ENCODE measurements at places on chromosomes 16 and 17.

GRCh38 chr17:15900871-15901270 is 44.1 kb upstream of the ADORA2B start:
- DNase-seq: no peak

DNA sequence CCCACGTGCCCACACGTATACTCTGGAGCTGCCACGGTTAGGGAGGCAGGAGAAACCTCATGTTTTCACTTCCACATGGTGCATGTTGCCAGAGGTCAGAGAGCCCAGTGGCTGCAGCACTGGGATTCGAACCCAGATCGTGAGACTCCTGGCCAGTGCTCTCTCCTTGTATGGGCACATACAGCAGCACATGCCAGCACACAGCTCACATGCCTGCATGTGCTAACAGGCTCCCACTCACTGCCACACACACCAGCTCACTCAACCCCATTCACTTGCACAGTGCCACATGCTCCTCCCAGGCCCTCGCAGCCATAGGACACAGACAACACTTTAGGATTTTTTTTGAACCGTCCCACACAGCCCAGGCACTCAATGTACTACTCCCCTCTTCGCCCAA is 49.5 kb upstream of the MRPS23 start:
- DNase-seq: no peak

GRCh38 chr17:16478649-16479048 is 13.3 kb downstream of the LRRC75A start:
- DNase-seq: no peak

DNA sequence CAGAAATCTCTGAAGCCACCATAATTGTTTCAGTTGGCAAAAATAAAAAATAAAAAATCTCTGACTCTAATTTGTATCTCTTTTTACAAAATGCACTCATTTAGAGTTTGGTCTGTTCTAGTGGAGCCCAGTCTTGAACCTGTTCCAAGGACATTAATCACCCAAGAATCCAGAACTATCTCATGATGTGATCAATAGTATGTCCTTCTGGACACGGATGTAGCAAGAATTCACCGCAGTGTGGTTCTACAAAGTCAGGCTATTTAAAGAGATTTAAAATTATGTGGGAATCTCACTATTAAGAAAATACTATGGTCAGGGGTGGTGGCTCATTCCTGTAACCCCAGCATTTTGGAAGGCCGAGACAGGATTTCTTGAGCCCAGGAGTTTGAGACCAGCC is 21.8 kb upstream of the ANKFN1 start:
- DNase-seq: no peak

- no peak for DNase-seq
Observed at GRCh38 chr17:62064029-62064790, 868 bp downstream of the MED13 start.

DNA sequence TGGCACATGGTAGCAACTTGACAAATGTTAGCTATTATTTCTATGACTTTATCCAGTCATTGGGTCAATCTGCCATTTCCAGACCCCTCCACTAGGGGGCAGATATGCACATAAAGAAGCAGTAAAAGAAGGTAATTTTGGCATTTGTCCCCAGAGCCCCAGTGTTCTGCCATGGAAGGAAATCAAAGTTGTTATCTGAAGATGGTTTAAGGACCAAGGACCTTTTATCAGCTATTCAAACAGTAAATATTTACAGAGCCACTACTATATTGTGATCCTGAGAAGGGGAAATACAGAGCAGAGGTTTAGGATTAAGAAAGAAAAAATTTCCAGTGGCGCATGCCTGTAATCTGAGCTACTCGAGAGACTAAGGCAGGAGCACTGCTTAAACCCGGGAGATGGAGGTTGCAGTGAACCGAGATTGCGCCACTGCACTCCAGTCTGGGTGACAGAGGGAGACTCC is 20.0 kb downstream of the TRAF4 start:
- peak; percentile 66 for DNase-seq

DNA sequence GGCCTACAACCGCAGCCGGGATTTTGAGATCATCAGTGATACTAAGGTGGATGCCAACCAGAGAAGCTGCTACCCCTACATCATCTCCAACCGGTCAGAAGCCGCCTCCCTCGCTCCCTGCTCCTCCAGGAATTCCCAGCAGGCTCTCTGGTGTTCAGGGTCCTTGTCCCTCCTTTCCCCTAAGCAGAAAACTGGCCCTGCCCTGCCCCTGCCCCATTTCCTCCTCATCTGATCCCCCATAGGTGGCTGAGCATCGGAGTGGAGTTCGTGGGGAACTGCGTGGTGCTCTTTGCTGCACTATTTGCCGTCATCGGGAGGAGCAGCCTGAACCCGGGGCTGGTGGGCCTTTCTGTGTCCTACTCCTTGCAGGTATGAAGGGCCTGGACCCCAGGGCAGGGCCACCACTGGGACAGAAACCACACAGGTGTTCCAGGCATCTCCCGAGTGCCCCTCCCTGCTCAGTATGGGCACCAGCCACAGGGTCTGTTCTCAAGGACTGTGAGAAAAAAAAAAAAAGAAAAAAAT is 29.8 kb downstream of the ANKRD40 start:
- DNase-seq: no peak

DNA sequence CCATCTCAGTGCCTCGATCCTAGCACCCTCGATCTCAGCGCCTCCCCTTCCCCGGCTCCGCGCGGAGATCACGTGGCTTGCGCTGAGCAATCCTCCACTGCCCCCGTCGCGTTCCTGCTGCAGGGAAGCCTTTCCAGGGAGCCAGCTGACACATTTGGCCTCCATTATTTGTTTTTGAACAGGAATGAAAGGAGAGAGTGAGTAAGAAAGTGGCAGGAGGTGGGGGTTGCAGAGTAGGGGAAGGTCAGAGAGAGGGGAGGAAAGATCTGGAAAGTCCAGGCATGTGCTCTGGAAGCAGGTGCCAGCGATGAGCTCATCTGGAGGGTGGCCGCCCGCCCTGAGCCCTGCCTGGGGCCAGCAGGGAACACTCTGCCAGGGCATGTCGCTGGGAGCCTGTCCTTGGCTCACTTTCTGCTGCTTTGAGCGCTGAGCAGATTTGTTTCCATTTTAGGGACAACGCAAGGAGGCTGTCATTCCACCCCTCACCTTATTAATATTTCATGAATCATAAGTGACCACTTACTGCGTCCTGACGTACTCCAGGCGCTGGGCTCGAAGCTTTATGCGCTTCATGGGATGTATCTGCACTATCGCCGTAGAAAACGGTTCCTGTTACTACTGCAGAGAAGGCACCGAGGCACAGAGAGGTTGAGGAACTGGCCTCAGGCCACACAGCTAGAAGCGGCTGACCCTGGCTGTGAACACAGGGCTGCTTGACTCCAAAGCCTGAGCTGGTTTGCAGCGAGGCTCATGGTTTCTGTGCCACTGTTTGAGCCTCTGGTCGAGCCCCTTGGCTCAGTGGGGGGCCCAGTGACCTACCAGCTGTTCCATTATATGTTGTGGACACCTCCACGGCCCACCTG is 283.1 kb downstream of the SEC14L1 start:
- no peak for DNase-seq

DNA sequence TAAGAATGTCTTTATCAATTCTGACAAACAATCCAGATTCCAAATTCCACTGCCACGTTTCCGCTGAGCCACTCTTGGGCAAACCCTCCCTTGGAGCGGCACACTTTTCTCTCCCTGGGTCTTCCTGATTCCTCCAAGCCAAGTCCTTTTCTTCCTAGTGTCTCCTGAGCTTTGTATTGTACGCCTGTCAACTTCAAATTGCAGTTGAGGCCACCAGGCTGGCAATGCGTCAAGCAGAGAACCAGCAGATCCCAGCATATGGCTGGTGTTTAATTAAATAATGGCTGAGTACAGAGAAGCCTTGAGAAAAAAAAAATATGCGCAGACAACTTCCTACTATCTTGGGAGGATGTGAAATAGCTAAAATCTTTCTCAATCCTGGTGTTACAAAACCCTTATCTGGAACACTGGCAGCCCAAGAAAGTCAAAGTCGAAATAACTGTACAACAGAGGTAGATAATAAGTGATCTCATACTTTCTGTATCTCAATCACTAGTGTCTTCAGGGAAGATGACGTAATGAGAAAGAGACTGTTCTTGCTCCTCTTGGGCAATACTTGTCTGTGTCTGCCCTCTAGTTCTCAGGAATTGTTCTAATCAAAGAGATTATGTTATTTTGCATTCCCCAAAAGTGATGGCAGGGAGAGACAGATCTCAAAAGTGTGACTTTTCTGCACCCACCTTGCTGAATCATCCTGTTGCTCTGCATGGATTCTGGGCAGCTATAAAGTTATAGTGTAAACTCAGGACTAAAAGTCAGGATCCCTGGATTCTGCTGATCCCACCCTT is 15.0 kb downstream of the SMIM36 start:
- DNase-seq: no peak

DNA sequence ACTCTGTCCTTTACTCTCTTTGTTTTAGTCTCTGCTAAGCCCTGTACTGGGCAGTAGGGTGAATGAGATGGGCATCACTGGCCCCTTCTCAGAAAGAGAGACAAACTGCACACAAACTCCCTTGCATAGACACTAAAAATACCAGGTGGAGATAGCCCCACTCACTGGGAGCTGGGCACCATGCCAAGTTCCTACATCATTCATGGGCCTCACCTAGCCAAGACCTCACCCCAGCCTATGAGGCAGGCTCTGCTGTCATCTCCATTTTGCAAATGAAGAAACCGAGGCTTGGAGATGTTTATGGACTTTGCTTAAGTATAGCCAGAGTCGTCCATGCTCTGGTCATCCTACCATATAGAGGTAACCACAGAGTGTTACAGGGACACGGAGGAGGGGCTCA is 499.8 kb upstream of the CDH11 start:
- DNase-seq: no peak

DNA sequence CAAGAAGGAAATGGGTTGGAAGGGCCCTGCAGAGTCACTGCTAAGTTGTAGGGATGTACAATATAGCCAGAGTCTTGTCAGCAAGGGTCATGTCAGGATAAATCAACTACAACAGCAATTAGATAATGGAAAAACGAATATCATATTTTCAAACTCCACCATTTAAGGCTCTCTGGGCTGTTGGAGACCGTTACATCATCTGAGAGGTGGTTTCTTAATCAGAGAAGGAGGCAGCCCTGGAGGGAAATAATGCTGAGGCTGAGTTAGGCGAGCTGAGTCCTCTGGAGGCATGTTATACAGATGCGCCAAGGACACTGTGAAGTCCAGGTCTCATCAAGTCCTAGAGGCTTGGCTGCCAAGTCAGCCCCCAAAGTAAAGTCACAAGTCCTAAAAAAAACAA is 30.3 kb downstream of the LYRM9 start:
- no peak for DNase-seq

- DNase-seq: no peak
Observed at GRCh38 chr16:56558024-56558747, 6.7 kb upstream of the MT4 start.

GRCh38 chr16:66858740-66859396 is 14.7 kb downstream of the CA7 start:
- no peak for DNase-seq

- no peak for DNase-seq
Observed at GRCh38 chr17:80696964-80697363, 152.3 kb downstream of the RPTOR start.

DNA sequence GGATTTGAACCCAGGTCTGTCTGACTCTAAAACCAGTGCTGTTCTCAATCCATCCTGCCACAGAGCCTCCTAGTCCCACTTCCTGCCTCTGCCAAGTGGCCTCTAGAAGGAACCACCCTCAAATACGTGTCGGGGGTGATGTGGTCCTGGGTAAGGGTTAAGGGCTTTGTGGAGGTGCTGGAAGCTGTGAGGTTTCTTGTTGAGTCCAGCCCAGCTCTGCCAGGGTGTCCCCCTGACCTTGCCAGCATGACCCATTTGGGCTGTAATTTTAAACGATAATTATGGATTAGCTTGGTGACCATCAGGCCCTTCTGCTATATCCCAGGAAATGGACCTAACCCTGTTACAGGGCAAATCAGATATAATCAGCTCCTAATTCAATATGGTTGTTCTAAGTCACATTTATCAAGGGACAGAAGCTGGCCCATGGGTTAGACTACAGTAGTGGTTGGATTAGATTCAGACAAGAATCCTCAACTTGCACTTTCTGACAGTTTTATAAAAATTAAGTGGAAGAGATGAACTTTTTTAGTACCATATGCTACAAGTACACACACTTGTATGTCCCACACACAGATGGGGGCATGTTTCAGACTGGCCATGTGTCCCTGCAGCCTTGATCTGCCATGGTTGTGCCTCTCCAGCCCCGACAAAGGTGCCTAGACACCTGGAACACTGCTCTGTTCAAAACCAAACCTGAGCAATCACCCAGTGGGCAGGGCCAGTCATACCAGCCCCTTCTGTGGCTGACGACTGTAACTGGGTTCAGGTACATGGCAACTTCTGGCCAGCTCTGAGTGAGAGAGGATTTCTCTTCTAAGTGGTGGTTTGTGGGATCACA is 48.0 kb downstream of the SMPD3 start:
- no peak for DNase-seq

- no peak for DNase-seq
Observed at GRCh38 chr16:66798161-66798560, 3.2 kb downstream of the TERB1 start.

DNA sequence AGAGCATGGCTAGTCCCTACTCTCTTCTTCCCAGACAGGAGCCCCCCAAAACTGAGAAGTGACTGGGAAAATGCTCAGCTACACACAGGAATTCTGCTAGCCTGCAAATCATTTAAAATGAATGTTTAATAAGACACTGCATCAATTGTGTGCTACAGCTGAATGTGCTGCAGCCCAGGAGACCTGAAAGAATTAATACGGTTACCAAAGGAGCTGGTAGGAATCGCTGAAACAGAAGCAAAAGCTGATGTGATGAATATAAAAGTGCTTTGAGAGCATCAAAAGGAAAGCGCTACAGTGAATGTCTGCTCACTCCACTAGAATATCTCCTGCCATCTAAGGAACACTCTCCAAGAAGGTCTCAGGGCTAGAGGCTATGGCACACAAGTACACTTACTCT is 3.7 kb downstream of the GRIN2A start:
- DNase-seq: no peak

- no peak for DNase-seq
Observed at GRCh38 chr17:29596811-29597210, 3.9 kb downstream of the ANKRD13B start.

All from stimulated activated CD4-positive, alpha-beta T cell treated with anti-CD3 and anti-CD28 coated beads, Interleukin-2, amount 100 ng/mL, for 48 hours (primary cell).